ENCODE measurements at places on chromosomes 7 and 10. TPM values are rescaled to one million over a fixed set of nuclear protein-coding genes. Genes with fewer than 3 reads are reported as not detected.

The HUS1 gene
- 36.7 TPM for total RNA-seq

The MOGAT3 gene
- total RNA-seq, result not detected

The RPEL1 gene
- total RNA-seq, result 0.13 TPM

The ZNF804B gene
- total RNA-seq, result not detected

The EPO gene
- not detected for total RNA-seq

The GALNT17 gene
- total RNA-seq, result 2.4 TPM

The STEAP4 gene
- 149 TPM for total RNA-seq

The AIFM2 gene
- 17.5 TPM for total RNA-seq

All from left lung (tissue), 14 donors.